Activated CD4-positive, alpha-beta T cell treated with anti-CD3 and anti-CD28 coated beads, Interleukin-2, amount 50 U/mL, for 48 hours (primary cell): ENCODE measurements at places on chromosomes 1 and 21.

DNA sequence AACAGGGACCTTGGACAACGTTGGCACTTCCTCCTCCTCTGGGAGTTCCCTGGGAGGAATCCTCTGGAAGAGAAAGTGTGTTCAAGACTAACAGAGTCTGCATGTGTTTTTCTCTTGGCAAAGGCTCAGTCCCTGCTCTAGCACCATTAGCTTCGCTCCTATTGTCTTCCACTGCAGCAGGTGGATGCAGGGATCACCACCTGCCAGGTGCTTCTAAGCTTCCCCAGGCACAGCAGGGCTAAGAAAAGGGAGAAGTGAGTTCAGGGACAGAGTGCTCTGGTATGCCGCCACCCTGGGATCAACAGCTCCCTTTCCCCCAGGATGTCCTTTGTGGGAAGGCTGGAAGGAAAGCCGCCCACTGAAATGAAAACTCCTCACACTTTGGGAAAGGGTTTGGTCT, 43.9 kb upstream of the IL20 start:
- DNase-seq, result no peak

DNA sequence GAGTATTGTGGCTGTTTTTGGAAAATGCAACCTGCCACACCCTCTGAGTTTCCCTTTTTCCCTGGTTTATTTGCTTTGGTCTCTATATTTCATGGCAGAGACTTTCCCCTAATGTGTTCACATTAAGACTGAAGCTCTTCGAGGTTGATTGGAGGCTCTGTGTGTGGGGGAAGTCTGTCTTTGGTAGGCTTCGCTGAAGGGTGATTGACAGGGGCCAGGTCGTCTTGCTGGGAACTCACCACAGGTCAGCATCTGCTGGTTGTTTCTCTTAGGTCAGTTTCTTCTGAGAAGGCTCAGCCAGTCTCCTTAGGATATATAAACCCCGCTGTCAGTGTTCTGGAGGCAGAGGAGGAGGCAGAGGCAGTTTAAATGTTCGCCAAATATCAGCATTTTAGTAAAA, 249.4 kb downstream of the RPS6KC1 start:
- DNase-seq, result no peak

GRCh38 chr1:36942148-36942547, 92.2 kb downstream of the GRIK3 start:
- no peak for DNase-seq

- no peak for DNase-seq
Measured at GRCh38 chr1:181784039-181784683, 277.4 kb downstream of the ZNF648 start.

- DNase-seq, result no peak
Measured at GRCh38 chr1:47930210-47930840, 66.9 kb downstream of the TRABD2B start.

DNA sequence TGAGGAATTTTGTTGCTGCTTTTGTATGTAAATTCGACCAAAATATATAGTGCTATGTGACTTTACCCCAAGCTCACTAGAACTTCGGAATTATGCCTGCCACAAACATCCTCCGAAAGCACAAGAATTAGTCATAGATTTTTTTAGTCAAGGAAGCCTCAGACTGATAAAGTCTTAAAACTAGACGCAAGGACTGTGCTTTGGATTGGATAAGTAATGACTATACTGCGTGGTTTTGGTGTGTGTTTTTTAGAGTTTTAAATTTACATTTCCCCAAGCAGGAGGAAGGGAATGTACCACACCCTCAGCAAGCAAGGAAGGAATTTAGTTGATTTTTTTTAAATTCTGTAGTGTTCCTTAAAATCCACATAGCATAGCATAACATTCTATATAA, 10.3 kb downstream of the WLS start:
- DNase-seq, result no peak

GRCh38 chr1:20988943-20989342, 187.8 kb downstream of the EIF4G3 start:
- no peak for DNase-seq

GRCh38 chr1:31744165-31744888, 19.8 kb downstream of the ADGRB2 start:
- no peak for DNase-seq

GRCh38 chr1:172746091-172746949, 87.4 kb downstream of the FASLG start:
- no peak for DNase-seq

DNA sequence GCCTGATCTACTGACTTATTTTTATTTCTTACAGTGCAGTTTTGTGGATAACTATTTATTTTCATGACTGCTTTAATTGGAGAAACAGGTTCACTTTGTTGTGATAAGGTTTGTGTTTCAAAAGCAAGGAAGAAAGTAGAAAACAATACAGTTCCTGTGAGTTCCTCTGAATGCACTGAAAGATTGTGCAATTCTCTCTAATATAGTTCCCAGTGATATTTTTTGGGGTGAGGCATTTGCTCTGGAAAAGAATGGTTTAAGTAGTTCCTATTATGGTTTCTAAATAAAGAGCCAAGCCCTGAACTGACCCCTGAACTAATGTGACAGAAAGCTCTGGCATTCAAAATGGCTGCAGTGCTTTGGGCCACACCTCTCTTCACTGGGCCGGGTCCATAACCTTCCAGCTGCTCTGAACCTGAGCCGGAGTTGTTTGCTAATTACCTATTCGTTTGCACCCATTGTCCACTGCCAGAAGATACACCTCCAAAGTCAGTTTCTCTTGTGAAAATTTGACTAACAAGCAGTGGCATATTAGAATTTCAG, 56.6 kb upstream of the VTCN1 start:
- no peak for DNase-seq

- DNase-seq, result no peak
Measured at GRCh38 chr1:41414716-41415306, 53.6 kb downstream of the FOXO6 start.

- no peak for DNase-seq
Measured at GRCh38 chr1:218656301-218657037, 311.3 kb downstream of the TGFB2 start.

DNA sequence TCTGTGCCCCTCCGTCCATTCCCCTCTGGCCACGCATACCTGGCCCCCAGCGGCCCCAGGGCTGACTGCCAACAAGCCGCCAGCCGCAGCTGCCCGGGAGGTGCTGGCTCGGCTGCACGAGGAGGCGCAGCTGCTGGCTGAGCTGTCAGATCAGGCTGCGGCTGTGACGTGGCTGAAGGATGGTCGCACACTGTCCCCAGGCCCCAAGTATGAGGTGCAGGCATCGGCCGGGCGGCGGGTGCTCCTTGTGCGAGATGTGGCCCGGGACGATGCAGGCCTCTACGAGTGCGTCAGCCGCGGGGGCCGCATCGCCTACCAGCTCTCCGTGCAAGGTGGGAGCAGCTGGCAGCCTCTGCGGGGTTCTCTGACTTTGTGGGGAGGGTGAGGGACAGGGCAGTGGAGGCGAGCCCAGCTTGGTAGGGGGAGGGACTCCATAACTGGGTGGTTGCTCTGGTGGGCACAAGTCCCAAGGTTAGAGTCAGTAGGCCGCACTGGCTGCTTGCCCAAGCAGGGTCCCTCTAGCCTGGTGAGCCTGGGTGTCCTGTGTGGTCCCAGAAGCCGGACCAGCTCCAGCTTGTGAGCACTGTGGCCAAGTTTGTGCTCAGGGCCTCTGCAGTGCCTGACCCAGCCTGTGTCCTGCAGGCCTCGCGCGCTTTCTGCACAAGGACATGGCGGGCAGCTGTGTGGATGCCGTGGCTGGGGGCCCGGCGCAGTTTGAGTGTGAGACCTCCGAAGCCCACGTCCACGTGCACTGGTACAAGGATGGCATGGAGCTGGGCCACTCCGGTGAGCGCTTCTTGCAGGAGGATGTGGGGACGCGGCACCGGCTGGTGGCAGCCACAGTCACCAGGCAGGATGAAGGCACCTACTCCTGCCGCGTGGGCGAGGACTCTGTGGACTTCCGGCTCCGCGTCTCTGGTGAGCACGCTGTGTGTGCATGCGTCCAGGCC, 8.8 kb downstream of the OBSCN start:
- no peak for DNase-seq

DNA sequence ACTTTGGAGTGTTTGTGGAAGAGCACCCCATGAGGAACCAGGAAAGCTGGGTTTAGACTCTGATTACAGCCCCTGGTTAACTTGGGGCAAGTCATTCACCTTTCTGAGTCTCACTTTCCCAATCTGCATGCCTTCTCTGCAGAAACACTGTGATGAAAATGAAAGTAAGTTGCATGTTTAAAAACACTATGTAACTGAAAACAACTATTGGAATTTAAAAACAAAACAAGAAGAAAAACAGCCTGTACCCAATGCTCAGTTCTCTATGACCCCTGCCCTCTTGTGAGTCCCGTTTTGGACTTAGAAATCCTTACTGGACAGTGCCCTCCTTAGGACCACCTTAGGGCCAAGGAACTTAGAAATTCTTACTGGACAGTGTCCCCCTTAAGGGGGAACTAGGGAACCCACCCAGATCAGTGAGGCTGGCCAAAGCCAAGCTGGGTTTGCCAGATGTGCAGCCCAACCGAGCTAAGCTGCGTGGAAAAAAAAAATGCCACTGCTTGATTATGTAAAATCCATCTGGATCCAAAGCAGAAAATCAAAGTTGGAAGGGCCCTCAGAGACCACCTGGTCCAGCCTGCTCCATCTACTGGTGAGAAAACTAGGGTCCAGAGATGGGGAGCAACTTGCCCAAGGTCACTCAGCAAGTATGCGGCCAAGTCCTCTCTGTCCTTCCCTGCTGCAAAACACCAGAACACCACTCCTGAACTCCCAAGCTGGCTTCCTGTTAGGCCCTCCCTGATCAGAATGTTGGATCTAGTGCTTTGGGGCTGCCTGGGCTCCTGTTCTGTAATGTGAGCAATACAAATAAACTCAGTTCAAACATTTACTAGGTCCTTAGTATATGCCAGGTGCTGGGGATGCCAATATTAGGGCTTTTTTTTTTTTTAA, 77.7 kb downstream of the MRPL37 start:
- no peak for DNase-seq

DNA sequence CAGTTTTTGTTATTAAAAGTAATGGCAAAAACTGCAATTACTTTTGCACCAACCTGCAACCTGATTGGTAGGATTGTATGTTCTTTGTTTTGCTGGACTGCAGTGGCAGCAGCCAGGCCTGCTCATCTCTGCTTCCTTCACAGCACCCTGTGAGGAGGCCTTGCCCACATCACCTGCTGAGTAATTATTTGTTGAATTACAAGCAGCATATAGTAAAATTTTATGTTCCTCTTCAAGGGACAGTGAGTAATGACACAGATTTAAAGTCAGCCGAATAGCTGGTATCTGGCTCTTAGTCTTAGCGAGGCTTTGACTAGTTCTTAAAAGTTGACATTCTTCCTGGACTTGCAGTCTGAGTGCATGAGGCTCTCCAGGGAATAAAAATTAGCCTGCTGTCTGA, 435.1 kb downstream of the PRDM2 start:
- DNase-seq, result no peak

DNA sequence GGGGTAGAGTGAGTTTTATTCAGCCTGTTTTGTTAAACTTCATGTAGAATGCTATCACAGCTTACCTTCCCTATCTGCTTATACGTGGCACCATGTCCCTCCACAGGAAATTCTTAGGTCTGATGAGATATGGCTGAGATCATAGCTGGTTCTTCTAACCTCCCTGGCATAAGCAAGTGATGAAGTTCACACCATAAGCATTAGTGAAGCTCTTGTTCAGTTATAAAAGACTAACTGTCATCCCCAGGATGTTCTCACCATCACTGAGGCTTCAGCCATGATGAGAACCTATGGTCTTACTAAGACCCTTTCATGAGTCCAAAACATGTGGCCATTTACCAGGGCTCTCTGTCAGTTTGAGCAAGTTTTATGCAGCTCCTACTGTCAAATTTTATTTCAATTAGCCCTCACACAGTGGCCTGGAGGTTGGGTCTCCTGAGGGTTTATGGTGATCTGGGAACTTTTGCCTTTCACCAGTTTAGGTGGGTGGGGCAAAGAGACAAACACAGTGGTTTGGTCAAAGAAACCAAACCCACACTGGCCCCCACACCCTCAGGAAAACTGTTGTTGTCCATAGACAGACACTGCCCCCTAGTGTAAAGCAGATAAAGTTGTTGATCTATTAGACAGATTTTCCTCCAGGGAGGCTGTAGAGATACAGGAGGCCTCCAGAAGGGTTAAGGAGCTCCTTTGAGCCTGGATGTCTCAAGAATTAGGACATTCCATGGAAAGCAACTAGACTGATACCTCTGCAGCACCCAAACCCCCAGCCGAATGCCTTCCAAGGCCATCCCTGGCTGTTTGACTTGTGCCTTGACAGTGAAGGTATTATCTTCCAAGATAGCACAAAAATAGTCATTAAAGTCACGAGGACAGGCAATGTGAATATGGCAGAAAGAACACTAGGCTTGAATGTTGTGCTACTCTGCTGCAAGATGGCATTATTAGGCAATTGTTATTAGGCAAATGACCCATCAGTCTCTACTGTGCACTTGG, 5.0 kb downstream of the SLC22A15 start:
- peak; percentile 10 for DNase-seq

DNA sequence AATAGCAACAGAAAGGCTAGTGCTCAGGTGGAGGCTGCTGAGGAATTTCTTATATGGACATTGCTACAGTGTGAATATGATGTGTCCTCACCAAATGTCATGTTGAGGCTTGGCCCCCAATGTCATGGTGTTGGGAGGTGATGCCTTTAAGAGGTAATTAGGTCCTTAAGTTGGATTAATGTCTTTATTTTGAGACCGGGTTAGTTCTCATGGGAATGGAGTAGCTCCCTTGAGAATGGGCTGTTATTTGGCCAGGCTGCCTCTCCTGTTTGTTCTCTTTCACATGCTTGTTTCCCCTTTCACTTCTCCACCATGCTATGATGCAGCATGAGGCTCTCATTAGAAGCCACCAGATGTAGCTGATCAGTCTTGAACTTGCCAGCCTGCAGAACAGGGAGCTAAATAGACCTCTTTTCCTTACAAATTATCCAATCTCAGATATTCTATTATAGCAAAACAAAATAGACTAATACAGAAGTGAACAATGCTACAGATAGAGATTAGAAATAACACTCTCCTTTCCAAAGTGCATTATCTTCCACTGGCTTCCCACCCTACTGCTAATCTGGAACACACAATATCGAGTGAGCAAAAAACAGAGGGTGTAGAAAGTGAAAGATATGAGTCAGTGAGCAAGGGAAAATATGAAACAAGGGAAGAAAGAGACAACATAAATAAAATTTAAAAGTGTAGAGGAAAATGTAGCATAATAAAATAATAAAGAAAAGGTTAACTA, 160.2 kb downstream of the NTMT2 start:
- DNase-seq, result no peak
